ENCODE measurements at places on chromosomes 12 and 14. TPM values are rescaled to one million over a fixed set of nuclear protein-coding genes. Genes with fewer than 3 reads are reported as not detected.

DNA sequence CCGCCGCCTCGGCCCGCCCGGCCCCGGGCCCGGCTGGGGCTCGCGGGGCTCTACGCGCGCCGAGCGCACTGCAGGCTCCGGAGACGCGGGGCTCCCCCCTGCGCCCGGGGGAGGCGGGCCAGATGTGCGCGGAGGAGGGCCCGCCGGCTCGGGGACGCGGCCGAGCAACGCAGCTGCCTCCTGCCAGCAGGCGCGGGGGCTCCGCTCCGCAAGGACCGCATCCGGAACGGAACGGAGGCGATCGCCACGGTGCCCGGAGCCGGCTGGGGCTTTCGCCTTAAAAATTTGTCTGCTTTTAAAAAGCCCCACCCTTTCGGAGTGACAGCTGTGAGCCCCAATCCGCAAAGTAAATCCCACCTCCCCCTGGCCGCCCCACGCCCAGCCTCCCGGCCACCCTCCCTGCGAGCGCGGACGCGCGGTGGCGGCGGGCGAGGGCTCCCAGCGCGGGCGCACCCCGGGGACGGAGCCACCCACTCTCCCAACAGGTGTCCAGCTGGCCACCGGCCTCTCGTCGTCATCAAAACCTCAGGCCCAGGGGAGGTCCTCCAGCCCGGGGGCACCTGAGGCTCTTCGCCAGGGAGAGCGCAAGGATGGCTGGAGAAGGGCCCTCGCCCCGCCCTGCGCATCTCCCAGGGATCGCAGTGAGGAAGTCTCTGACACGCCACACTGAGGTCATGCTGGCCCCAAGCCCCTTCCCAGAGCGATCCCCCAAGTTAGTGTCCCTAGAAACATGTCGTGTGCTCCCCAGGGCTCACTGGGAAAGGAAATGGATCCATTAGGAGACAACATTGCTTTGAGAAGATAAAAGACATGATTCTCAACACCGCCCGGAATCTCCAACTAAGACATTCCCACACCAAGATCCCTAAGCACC lies at the start of gene TMEM132D:
TMEM132D (minus strand) TSS at position 70 of the 874 bp plus-strand sequence.
- no peak for DNase-seq

GRCh38 chr12:79360286-79360685 lies 330.5 kb downstream of the PAWR start:
- no peak for DNase-seq

Gene SLC17A8
- total RNA-seq, result not detected

GRCh38 chr14:92906420-92906819 lies 16.5 kb upstream of the CHGA start:
- no peak for DNase-seq

Measured in activated CD4-positive, alpha-beta T cell treated with anti-CD3 and anti-CD28 coated beads, Interleukin-2, amount 10 ng/mL, durations not matched to agents 7 days and 5 days (primary cell).